ENCODE measurements at places on chromosomes 16 and 17.

GRCh38 chr16:78900044-78900811, 700.3 kb downstream of the MAF start:
- no peak for DNase-seq

GRCh38 chr17:75996665-75997590, 3.7 kb upstream of the CDK3 start:
- DNase-seq, result peak; percentile 31

DNA sequence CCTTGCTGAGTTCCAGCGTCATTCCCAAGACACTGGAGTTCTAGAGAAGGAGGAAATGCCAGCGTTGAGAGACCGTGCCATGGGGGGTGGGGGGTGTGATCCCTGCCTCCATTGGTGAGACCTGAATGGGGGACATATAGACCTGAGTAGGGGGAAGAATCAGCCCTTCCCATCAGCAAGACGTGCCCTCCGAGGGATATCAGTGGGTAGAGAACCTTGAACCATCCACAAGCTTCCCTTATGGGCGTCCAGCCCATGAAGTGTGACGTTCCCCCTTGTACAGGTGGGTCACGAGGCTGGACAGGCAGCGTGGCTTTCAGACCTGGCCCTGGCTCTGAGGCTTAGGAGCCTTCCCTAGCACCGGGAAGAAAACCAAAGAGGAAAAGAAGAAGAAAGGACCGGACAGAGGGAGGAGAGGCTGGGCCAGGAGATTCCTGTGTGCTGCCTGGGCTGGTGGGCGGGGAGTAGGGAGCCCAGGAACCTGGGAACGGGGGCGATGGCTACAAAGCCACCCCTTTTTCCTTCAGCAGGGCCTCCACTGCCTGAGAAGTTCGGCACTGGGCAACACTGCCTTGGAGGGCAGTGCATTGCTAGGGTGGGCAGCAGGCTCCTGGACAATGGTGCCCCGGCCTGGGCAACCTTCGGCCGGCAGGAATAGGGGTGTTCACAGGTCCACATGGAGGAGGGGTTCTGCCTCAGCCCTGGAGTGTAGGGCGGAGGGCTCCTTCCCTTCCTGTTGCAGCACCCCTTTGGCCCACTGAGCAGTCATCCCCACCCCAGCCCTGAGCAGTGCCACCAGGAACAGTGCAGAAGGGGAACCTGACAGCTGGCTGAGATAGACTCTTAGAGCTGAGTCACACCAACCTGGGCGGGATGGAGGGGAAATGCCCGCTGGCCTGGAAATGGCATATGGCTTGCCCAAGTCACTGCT, 7.2 kb downstream of the RAB11FIP4 start:
- DNase-seq, result no peak

GRCh38 chr16:17949141-17949981, 387.2 kb downstream of the NPIPA8 start:
- no peak for DNase-seq

DNA sequence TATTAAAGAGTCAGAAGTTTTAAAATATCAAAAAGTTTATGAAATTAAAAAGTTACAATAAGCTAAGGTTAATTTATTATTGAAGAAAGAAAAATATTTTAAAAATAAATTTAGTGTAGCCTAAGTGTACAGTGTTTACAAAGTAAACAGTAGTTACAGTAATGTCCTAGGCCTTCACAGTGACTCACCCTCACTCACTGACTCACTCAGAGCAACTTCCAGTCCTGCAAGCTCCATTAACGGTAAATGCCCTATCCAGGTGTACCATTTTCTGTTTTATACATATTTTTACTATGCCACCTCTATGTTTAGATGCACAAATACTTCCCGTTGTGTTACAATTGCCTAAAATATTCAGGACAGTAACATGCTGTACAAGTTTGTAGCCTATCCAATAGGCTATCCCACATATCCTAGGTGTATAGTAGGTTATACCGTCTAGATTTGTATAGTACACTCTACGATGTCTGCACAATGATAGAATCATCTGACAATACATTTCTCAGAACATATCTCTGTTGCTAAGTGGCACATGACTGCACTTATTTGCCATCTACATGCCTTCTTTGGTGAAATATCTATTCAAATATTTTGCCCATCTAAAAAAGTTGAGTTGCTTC, 67.2 kb upstream of the WSB1 start:
- no peak for DNase-seq

DNA sequence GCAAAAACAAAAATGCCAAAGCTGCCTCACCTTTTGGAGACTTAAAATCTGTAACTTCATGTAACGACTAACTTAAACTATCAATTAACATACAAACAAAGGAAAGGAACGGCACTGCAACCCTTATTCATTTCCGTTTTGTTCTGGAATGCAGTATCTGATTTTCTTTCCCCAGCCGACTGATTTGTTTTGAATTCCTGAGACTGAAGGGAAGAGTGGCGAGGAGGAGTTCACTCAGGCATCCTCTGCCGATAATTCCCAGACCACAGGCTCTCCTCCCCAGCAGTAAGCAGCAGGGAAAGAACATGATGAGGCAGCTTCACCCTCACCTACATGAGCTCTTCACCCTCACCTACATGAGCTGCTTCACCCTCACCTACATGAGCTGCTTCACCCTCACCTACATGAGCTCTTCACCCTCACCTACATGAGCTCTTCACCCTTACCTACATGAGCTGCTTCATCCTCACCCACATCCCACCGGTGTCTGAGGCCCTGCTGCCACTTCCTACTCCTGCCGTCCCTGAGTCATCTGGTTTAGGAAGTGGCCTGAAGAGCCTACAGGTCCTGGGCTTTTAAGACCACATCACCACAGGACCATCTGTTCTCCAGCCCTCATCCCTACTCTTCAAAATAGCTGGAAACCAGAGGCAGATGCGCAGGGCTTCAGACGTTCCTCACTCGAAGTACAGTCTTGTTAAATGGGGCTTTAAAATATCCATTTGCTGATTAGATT, 168.0 kb upstream of the RPH3AL start:
- no peak for DNase-seq

DNA sequence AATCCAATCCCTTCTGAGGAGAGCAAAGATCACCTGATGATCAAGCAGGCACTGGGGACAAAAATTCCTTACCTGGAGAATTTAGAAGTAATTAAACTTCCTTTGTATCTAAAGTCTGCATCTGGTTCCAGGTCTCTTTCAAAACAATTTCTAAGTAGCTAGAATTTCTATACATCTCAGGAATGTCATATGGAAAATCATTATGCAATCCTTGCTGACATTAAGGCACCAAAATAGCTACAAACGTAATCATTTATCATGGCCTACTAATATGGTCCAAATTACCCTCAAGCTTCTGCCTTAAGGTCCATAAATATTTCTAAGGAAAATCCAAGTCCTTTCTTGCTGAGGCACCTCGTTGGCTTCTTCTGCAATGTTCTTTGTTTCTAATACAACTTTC, 32.9 kb upstream of the YPEL2 start:
- no peak for DNase-seq

GRCh38 chr17:69815406-69815805, 259.6 kb upstream of the KCNJ16 start:
- DNase-seq, result no peak

All from A673 (cell line).